ENCODE measurements at places on chromosomes 13 and 19.

DNA sequence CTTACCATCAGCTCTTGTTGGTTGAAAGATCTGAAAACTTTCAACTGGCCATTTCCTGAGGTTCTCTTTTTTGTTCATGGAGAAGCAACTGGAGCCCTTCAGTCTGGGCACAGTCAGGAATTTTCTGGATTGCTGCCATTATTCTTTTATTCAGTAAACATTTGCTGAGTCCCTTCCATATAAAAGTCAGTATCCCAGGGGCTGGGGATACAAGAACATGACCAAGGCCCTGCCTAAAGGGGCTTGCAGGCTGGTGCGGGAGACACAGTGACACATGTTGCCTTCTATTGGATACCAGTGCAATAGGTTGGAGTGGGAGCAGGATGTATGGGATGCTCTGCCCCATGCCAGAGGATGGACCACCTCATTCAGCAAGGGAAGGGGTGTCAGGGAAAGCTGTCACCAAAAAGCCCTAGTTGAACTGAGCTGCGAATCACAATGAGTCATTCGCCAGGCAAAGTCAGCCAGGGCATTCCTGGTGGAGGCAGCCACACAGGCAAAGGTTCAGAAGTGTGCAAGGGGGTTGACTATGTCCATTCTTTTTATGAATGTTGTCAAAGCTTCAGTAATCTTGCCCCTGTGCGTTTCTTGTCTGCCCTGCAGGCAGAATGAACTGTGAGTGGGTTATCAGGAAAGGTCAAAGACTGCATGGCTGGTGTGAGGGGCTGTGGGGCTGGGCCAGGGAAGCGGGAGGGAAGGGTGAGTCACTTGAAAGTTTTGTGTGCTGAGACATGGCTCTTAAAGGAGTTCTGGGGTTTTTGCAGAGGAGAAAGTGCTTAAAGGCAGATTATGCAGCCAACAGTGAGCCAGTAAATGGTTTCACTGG is 395.9 kb downstream of the KCNRG start:
- DNase-seq, result no peak

DNA sequence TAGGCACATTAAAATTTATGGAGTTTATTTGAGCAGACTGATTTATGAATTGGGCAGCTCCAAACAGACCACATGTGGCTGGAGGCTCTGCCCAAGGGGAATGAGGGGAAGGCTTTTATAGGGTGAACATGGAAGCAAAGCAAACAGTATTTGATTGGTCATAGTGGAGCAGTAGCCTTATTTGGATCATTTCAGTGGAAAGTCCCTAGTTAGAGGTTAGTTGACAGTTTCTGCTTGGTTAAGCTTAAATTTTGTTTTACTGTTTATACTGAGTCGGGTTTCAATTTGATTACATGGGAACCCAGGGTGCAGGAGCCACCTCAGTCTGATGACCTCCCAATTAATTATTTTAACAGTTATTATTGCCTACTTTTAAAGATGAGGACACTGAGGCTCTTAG is 140.5 kb downstream of the NDFIP2 start:
- no peak for DNase-seq

DNA sequence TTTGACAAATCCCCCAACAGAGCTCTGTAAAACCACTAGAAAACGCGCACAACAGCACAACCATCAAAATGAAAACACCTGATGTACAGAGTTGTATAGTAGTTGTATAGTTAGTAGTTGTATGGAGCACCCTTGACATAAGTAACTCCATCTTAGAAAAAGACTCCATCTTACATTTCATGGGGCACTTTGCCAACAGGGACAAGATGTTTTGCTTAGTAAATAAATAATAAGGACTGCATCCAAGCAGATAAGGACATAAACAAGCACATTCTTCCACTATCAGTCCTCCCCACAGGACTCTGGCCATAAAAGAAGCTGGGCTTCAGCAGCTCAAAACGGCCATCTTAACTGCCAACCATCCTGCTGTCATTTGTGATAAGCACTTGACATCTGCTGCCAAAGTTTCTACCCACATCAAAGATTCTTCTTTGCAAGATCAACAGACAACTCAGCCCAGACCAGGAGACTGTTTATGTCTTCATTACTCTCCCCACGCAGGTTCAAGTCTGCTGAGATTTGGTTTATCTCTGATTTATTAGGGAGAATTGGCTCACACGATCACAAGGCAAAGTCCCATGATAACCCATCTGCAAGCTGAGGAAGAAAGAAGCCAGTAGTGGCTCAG is 20.7 kb upstream of the ZNF331 start:
- no peak for DNase-seq

- no peak for DNase-seq
Observed at GRCh38 chr13:74372511-74372910, 238.3 kb upstream of the KLF12 start.

GRCh38 chr13:50989476-50989875 is 79.9 kb downstream of the RNASEH2B start:
- no peak for DNase-seq

- DNase-seq, result no peak
Observed at GRCh38 chr13:92901739-92902138, 324.9 kb upstream of the GPC6 start.

DNA sequence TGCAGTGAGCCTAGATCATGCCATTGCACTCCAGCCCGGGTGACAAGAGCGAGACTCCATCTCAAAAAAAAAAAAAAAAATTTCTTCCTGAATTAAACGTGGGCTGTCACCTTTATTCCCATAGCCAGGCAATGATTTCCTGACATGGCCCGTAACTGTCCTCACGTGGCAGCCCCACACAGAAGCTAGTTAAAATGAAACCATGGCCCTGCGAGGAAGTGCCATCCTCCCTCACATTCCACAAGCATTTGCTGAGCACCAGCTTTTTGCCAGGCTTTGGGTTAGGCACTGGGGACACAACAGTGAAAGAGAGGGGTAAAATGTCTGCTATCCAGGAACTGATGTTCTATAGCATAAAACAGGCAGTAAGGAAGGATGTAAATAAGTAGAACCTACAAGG is 13.2 kb upstream of the FBXO27 start:
- no peak for DNase-seq

GRCh38 chr19:18171605-18172327 is 1.8 kb upstream of the IFI30 start:
- DNase-seq, result no peak

- DNase-seq, result no peak
Observed at GRCh38 chr13:71260246-71260645, 606.8 kb downstream of the DACH1 start.

DNA sequence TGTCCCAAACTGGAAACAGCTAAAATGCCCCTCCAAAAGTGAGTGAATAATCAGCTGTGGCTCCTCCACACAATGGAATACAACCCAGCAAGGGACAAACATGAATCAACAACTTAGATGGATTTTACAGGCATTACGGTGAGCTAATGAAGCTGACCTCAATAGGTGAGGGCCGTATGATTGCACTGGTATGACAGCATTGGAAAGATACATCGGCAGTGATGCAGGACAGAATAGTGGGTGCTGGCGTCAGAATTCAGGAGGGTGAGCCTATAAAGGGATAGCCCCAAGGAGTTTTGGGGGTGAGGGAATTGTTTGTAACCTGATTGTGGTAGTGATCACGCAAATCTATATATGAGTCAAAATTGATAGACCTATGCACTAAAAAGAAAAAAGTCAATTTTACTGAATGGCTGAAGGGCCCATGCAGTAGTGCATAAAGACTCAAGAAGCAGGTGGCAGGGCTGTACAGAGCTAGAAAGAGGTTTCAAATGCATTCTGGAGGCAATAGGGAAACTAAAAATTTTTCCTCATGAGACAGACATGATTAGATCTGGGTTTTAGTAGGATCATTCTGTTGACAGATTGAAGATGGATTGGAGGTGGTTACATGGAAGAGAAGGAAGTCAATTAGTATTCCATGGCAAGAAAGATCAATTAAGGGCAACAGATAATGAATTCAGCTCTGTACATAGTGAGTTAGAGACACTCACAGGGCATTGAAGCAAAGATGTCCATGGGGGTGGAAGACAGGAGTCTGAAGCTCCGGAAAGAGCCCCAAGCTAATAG is 90.8 kb downstream of the IRS2 start:
- no peak for DNase-seq

DNA sequence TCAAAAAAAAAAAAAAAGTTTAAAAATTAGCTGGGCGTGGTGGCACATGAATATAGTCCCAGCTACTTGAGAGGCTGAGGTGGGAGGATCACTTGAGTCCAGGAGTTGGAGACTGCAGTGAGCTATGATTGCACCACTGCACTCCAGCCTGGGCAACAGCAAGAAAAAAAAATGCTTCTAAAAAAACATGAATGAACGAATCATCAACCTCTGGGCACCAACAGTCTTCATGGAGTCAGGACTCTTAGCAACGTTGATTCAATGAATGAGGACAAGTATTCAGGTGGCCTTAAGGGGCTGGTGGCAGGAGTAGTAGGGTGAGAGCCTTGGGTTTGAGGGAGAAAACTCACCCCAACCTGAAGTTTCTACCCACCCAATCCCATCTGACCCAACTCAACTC is 20.6 kb upstream of the OLFM2 start:
- no peak for DNase-seq

GRCh38 chr13:30222254-30222653 is 85.1 kb downstream of the KATNAL1 start:
- no peak for DNase-seq

DNA sequence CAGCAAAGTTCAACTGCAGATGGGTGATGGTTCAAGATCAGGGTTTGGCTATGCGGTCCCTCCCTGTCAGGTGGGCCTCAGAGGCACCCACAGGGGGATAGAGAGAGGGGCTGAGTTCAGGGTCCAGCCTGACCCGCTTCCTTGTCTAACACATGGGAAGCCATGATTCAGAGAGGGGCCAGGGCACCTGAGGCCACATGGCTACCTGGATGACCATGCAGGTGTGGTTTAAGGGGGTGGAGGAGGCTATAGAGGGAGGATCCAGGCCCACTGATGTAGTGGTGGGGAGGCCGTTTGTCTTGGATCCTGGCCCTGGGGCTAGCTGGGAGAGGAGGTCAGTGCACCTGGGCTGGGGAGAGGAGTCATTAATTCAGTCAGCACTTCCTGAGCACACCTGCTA is 56.7 kb downstream of the ZNF536 start:
- DNase-seq, result no peak

- no peak for DNase-seq
Observed at GRCh38 chr19:29524912-29525831, 622 bp upstream of the VSTM2B start.

DNA sequence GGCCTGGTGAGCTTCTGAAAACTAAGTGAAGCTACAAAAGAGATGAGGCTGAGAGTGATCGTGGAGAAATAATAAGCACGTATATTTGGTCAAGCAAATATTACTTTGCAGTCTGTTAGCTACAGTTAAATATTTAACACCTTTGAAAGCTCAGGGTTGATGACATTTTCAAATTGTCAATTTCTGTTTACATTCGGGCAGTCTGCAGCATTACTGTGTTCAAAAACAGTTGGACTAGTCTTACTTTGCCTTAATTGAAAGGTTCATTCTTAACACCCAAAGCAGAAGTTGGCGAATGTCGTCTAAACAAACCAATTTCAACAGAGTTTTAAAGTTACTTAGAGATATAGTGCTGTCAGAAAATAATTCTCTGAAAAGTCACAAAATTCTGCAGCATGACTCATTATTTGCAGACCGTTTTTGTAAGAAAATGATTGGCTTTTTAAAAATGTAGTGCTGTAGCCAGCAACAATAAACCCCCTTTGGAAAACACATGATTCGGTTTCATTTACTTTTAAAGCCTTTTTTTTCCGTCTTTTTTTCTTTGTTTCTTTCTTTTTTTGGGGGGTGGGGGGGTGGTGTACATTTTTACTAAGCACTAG is 549.0 kb downstream of the GPC6 start:
- DNase-seq, result no peak

DNA sequence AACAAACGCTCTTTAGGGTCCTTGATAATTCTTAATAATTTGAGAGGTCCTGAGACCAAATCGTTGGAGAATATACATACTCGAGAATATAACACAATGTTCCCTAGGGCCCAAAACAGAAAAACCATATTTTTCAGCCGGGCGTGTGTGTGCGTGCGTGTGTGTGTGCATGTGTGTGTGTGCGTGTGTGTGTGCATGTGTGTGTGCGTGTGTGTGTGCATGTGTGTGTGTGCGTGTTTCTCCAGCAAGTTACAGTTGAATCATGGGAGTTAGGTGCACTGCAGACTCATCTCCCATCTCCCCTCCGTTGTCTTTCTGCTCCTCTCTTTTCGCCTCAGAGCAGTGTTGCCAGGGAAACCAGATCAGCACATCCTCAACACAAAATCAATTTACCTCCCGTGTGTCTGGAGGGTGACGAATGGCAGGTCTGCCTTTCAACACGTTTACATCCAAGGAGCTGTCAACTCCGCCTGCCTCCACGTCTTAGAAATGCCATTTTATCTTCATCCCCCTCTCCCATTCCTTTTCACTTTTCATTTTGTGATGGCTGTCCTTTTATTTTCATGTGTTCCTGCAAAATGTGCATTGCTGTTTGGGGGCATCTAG is 8.3 kb upstream of the PNMA8B start:
- DNase-seq, result no peak

- no peak for DNase-seq
Observed at GRCh38 chr19:50486823-50487515, 10.3 kb upstream of the GARIN5A start.

GRCh38 chr19:29212356-29212647 is 649 bp downstream of the UQCRFS1 start:
- no peak for DNase-seq

GRCh38 chr13:44188257-44188656 is 185.4 kb upstream of the SERP2 start:
- DNase-seq, result no peak

DNA sequence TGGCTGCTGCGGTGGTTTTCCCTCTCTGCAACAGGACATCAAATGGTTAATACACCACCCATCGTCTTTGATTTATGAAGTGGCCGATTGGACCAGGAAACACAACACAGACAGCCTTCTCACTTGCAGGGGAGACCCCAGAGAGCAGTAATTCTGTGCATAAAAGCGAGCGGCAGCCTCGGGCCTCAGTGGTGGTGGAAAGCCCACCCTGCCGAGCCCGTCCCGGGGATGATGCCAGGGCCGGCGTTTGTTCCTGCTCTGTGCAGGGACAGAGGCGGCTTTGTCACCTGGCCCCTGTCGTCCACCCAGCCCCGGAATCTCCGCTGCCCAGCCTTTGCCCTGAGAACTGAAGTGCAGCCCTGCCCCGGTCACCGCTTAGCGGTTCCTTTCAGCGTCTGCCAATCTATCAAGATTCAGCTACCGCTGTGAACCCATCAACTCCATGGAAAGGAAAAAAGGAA is 184.4 kb downstream of the TSHZ3 start:
- no peak for DNase-seq

- DNase-seq, result no peak
Observed at GRCh38 chr13:43368003-43368402, 344.6 kb downstream of the DNAJC15 start.

Measured in left lobe of liver (tissue), 2 donors.